ENCODE measurements at places on chromosomes 2 and 18.

- peak; percentile 38 for DNase-seq
Measured at GRCh38 chr2:222305516-222306392, 7.0 kb upstream of the PAX3 start.

DNA sequence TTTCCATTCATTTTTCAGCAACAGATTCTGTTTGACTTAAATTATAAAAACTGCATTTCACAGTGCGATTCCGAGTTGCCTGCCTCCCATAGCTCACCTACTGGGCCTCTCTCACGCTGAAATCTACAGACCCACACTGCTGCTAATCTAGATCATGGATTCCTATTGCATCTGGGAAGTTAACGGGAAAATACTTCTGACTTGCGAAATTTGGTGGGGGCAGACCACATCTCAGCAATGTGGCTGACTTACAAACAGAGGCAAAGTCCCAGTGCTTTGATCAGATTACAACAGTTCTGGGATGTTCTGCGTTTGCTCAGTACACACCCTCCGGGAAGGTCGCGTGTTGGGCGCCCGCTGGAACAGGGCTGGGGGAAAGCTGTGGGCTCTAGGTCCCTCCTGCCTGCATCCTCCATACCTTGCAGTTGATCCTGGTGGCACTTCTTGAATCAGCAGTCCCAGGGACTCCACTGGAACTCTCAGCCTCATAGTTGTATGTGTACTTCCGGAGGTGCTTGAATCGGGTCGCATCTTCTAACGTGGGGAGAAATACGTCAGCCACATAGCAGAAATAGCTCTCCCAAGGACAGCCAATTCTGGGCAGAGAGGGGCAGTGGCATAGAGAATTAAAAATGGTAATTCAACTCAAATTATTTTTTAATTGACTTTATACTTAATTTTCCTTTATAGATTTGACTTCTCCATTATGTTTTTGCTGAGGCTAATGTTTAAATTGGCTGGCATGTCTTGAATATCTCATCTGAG lies 1.7 kb downstream of the APOB start:
- DNase-seq, result no peak

- DNase-seq, result no peak
Measured at GRCh38 chr2:67646714-67647333, 249.7 kb downstream of the ETAA1 start.

- no peak for DNase-seq
Measured at GRCh38 chr2:236287656-236288055, 23.4 kb upstream of the ASB18 start.

DNA sequence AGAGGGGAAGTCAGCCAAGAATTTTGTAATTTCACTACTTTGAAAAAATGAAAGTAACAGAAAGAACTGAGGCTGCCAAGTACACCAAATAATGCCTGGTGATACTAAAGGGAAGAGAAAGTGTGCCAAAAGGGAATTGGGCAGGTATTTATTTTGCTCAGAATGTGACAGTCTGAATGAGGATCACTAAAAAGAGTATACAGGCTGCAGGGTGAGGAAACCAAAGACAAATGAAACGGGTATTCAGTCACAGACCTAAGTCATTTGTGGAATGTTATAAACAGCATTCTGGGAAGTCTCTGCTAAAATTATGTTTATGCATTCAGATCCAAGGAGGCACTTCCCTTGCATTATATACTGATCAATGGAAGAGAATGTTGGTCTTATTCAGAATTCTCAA lies 418.6 kb upstream of the SLC39A10 start:
- no peak for DNase-seq

- DNase-seq, result no peak
Measured at GRCh38 chr2:200484934-200485333, 24.9 kb downstream of the KCTD18 start.

GRCh38 chr2:233473878-233474277 lies 92.7 kb downstream of the USP40 start:
- DNase-seq, result no peak

DNA sequence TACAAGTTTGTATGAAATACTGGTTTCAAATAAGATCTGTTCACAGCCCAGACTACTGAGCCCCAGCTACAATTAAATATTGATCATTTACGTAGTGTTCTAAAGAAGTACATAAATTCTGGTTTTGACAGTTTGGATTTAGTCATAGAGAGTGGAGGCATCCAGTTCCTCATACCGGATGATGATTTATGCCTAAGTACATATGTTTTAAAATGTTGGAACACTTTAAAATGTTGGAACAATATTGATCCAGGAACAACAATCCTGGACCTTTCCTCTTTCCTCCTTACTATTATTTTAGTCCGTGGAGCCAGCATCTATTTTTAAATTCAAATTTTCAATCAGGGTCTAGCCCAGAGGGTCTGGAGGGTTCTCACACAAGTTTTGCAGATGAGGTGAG lies 22.8 kb upstream of the TTN start:
- no peak for DNase-seq

DNA sequence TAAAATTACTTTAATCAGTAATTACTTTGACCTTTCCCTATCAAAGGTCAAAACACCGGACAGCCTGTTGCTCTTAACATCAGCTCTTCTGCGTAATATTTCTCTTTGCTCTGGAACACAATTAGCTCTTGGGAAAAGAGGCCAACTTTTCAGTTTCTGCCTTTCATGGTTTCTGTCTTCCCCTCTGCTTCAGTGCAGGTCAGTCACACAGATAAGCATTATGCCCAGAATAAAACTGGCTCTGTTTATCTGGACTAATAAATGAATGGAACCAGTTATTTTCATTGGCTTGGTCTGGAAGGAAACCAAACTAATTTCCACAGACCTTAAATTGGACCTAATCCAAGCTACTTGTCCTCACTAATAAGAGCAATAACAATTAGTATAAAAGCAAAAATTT lies 26.2 kb upstream of the GALNT3 start:
- DNase-seq, result no peak

GRCh38 chr2:42944779-42945415 lies 152.5 kb upstream of the HAAO start:
- no peak for DNase-seq

- no peak for DNase-seq
Measured at GRCh38 chr18:45339810-45340550, 275.3 kb upstream of the SLC14A2 start.

DNA sequence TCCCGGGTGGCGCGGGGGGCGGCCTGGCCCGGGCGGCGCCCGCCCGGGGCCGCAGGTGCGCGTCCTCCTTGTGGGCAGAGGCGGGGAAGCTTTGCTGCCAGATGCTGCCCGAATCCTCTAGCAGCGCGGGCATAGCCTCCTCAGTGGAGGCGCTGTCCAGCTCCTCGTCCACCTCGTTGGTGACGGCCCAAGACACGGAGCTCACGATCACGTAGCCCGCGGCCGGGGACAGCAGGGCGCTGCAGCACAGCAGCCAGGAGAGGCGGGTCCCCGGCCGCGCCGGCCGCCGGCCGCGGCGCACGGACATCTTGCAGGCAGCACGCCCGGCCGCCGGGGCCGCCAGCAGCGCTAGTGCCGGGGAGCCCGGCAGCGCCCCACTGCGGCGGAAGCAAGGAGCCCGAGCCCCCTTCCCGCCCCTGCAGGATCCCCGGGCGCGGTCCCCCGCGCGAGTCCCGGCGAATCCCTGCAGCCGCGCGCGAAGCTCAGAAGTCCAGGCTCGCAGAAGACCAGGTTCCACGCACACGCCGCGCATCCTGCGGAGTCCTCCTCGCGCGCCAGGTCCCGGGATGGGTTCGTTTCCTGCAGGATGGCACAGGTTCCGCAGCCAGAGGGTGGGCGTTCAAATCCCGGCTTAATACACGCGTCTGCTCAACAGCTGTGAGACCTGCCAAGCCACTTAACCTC lies at the start of gene CREG2:
TSS of gene CREG2 (minus strand) at position 353 of the 684 bp plus-strand sequence. CDS start at position 307, 46 bp downstream.
- peak; percentile 27 for DNase-seq

DNA sequence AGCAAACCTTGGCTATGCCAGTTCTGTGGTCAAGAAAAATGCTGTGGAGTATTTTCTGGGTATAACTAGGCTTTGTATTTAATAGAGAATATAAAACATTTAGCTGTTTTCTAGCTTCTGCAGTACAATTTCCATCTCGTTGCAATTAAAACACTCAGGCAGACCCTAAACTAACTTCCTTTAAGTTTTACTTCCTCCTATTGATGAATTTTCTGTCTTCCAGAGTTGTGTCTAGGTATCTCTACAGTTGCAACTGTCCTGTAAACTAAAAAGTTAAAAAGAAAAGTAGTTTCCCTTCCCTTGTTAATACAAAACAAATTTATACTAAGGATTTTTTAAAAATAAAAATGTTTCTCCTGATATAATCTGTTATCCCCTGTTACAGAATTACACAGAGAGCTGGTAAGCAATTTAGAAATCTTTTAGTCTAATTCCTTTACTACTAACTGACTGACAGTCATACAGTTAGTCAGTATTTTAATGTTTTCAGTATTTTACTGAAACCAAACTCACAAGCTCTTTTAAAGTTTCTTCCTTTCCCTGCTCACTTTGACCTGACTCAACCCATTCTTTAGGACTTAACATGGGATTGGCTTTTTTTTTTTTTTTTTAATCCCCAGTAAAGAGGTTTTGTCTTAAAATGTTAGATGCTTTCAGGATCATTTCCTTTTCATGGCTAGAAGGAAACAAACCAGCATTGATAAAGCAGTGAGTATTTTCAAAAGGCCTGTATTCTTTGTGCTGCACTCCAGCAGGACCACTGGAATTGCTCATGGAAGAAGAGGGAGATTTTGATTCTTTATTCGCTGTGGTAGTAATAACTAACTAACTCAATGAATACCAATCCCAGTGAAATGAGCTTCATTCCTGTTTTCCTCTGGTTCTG lies 22.9 kb downstream of the ITGAV start:
- no peak for DNase-seq

DNA sequence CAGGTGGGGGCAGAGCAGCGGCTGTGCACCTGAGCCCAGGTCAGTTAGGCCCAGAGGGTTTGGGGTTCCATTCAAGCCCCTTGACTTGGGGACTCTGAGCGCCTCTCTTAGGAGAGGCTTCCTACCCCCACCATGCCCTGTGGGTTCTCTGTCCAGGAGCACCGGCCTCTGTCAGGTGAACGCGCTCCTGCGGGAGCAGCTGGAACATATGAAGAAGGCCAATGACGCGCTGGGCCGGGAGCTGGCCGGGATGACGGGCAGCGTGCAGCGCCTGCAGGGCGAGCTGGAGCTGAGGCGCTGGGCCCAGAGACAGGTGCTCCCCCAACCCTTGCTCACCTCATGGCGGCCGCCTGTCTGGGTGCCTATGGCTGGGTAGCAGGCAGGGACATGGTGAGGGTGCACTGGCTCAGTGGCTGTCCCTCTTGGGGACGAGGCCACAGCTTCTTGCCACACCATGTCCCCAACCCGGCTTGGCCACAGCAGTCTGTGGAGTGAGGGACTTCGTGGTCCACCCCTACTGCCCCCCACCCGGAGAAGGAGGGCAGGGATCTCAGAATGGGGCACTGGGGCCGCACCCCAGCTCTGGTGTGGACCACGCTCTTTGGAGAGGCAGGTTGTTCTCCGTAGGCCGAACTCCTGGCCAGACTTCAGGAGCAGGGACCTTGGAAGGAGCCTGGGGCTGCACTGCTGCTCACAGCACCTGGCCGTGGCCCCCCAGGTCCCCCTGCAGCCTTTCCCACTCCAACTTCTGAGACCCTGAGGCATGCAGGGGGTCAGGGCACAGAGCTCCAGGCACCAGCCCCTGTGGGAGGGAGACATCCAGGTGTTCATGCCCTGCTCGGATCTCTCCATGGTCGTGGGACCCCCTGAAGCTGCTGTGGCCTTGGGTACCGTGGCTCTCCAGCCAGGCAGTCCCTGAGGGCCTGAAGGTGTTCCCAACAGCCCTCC lies 19.7 kb downstream of the CROCC2 start:
- no peak for DNase-seq

GRCh38 chr18:12765126-12765525 lies 62.3 kb downstream of the PSMG2 start:
- no peak for DNase-seq

GRCh38 chr18:48157956-48158355 lies 227.5 kb upstream of the SMAD2 start:
- no peak for DNase-seq

DNA sequence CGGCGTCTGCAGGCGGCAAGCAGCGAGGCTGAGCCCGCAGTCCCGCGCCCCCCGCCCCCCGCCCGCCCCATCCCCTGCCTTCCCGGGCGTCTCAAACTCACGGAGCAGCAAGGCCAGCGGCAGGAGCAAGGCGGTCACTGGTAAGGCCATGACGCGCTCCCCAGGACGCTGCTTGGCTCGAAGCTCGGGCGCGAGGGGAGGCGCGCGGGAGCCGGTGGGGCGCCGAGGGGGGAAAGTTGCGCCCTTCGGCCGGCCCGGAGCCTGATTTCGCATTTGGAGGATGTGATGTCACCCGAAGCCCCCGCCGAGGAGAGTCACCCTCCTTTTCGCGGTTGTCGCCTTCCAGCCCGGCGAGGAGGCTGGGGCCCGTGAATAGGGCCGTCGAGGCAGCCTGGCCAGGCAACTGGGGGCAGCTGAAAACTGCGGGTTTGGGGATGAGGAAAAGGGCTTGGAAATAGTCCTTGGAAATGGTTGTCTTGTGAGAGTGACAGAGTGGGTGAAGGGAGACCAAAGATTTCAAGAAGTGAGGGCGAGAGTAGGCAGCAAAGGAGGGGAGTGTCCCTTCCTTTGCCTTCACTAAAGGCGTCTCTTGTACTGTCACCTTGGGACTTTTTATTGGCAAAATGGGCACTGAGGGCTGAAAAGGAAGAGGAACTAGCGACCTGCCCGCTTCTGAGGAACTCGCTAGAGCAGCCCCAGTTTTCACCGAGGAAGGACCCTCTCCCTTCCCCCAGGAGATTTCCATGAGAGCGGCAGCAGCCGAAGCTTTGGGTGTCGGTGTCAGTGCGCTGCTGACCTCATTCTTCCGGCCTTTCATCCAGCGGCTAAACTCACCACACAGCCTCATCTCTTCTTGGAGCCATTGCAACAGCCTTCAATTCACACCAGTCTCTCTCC lies at the start of gene CD8A:
TSS of gene CD8A (minus strand) at position 238 of the 897 bp plus-strand sequence. CDS start at position 150, 88 bp downstream.
- DNase-seq, result no peak

GRCh38 chr2:223034221-223034975 lies 17.6 kb upstream of the KCNE4 start:
- DNase-seq, result no peak

DNA sequence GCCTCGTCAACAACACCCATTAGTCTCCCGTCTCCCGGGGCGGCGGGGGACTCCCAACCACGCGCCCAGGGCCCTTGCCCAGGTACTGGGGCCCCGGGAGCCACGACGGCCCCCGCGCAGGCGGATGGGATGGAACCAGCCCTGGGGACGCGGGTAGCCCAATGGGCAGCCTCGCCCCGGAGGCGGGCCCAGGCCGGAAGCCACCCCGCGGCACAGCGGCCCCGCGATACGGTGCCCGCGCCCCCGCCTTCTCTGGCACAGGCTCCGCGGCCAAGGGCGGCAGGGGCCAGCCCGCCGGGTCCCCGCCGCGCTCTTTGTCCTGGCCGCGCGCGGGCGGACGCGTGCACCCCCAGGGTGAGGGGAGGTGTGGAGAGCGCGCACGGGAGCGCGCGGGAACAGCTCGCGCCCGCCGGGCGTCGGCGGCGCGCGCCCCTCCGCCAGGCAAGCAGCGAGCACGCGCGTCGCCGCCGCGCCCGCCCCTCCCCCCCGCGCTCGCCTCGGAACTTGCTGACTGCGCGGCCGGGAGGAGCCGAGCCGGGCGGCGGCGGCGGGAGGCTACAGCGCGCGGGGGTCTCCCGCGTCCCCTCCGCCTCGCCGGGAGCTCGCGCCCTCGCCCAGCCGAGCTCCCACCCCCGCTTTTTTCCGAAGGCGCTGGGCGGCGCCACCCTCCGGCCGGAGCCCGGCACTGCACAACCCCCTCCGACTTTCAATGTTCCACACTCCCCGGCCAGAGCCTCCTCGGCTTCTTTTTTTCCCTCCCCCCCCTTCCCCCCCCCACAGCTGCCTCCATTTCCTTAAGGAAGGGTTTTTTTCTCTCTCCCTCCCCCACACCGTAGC lies at the start of gene UBE2E3:
TSS of gene UBE2E3 (plus strand) at position 500 of the 837 bp plus-strand sequence. CDS start 1,438 bp downstream, outside the sequence.
- peak; percentile 89 for DNase-seq

GRCh38 chr2:147288131-147288530 lies 556.7 kb upstream of the ACVR2A start:
- peak; percentile 45 for DNase-seq
